Hair follicle dermal papilla cell (primary cell): ENCODE measurements at places on chromosomes 6 and 20. TPM values are rescaled to one million over a fixed set of nuclear protein-coding genes. Genes with fewer than 3 reads are reported as not detected.

EPB41L1 gene
- total RNA-seq = 18.5 TPM in 2 replicates

LY86 gene
- total RNA-seq = not detected in 2 replicates

BNIP5 gene
- total RNA-seq = not detected in 2 replicates

HLA-DQA1 gene
- total RNA-seq = not detected in 2 replicates

SYCP2 gene
- 0.85 and 1.6 TPM in 2 replicates for total RNA-seq

APMAP gene
- total RNA-seq = 48.1 and 52.6 TPM in 2 replicates
